Stimulated activated CD4-positive, alpha-beta T cell treated with anti-CD3 and anti-CD28 coated beads, Interleukin-2, amount 100 ng/mL, for 48 hours (primary cell): ENCODE measurements at places on chromosomes 2 and 18.

DNA sequence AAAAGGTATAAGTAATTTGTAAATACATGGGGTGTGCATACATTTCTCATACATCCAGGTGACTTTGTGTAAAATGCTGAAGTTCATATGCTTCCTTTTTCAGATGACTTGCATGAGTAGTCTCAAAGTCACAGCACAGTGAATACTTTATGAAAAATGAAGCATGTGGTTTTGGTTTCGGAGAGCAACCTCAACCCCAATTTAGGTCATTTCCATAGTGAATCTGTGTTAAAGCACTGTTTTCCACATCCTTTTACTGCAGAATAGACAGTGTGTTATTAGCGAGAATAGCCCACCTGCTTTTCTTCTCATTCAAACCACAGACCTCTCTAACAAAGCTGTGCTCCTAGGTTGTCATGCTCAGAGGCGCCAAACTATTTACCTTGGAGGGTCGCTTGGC lies 204.4 kb upstream of the RASGRP3 start:
- DNase-seq: no peak

DNA sequence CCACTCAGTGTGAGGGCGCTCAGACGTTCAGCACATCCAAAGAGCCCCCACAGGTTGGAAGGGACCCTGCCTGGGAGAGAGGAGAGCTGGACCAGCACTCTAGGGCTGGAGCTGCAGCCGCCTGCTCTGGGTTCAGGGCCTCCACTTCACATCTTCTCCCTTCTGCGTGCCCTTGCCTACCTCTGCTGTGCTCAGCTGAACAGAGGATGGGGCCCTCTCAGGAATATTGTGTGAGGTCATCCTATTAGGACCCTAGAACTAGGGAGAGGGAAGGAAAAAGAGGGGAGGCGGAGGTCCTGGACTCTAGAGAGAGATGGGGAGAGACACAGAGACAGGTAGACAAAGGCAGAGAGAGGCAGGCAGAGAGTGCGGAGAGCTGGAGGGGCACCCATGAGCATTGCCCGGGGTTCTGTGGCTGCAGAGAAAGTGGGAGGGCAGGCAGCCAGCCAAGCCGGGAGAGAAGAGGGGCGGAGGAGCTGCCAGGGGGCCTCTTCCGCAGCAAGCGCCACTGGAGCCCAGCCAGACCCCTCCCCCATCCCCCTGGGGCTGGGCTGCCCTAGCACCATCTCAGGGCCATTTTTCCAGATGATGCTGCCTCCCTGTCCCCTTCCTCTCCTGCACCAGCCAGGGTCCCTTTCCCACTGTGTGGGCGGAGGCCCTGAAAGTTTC lies 8.3 kb upstream of the TNS1 start:
- DNase-seq: no peak

DNA sequence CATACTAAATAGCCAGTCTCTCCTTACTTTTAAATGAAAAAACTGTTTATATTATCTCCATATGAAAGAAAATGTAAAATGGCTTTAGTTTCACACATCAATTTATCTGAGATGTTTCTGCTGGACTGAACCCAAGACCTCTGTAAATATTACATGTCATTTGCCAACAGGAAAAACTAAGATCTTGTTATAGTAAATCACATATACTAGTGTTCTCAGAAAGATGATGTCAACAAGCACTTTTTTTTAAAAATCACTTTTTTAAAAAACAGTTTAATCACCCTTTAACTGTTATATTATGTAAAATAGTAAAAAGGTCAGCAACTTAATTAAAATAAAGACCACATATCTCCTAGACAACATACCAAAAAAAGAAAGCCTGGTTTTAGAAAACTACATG lies 46.3 kb downstream of the PTPN2 start:
- DNase-seq: no peak

DNA sequence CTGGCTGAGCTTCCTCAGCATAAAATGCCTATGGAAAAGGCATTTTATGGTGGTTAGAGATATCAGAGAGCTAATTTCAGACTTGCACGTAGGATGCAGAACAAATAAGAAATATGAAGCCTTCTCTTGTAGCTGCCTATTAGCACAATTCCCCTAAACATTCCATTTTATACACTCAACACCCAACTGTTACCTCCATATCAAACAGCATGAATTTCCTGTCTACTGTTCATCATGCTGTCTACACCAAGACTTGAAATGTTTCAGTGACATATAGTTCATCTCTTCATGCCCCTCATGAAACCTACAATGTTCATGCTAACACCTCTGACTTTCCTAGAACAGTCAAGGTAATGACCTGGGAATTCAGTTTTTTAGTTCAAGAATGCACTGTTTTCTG lies 249.9 kb downstream of the PIEZO2 start:
- no peak for DNase-seq

- no peak for DNase-seq
These were observed 757.2 kb downstream of the GALR1 start for GRCh38 chr18:78006774-78007260.

DNA sequence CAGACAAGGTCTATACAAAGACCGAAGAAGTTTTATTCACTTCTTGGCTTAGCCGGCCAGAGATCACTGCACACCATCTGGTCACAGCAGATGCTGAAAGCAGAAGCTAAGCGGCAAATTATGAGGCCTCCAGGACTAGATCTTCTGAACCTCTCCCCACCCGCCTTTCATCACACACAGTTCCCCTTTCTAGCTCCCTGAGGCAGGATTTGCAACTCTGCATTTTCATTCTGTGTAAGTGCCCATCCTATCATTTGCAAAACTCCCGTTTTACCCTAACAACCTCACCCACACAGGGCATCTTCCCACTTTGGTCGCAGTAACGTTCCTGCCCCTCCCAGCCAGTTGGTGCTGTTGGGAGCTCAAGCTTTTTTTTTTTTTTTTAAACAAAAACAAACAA lies 3.1 kb upstream of the MOB1A start:
- no peak for DNase-seq

- no peak for DNase-seq
These were observed 81.5 kb upstream of the SMAD2 start for GRCh38 chr18:48011926-48012465.

GRCh38 chr18:54647176-54647575 lies 56.1 kb downstream of the DYNAP start:
- DNase-seq: no peak

- peak; percentile 3 for DNase-seq
These were observed 27.0 kb downstream of the SKA1 start for GRCh38 chr18:50401888-50402287.
